NCI-H2081 (cell line): ENCODE measurements at places on chromosomes 5 and 9.

GRCh38 chr5:50853151-50853550 lies 186.7 kb downstream of the PARP8 start:
- no peak for DNase-seq

- DNase-seq: no peak
These were observed 252.0 kb upstream of the IRX4 start for GRCh38 chr5:2134543-2135292.

- DNase-seq: no peak
These were observed 442 bp downstream of the ZNF510 start for GRCh38 chr9:96777426-96777864.

GRCh38 chr5:111735583-111736270 lies 21.3 kb downstream of the NREP start:
- DNase-seq: no peak

DNA sequence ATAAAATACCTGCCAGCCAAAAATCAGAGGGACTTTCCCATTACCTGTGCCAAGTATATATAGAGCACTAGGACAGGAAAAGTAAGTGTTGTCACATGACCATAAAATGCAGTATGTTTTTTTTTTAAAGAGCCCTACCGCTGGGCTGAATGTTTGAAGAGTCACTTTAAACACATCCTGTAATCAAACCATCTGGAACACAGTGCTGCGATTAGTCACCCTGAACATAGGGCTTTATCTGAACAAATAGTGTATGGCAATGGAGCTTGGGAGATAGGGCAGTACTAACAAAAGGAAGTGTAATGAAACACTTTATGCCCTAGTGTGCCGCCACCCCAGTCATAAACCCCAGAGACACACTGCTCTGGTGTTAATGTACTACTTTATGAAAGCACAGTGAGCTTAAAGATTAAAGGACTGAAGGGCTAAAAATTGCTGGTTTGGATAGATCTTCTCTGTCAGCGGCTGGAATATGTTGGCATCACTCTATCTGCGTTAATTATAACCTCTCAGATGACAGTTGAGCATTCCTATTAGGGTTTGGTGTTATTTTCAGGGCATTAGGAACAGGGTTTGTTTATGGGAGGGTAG lies 90.4 kb downstream of the ZNF608 start:
- peak; percentile 93 for DNase-seq

DNA sequence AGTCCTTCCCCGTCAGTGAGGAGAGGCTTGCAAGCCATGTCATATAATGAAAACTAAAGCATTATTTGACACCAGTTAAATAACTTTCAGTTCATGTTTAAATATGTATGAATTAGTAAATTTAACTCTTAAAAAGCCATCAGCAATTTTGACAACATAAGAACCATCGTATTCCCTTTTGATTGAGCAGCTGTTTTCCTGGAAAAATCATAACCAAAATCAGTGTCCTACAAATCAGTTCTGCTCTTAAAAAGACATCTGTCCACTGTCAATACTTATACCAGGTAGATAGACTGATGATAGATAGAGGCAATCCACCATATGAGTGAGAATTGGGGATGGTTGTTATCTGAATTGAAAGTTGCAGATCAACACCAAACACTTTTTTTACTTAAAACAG lies 2.3 kb downstream of the DIRAS2 start:
- DNase-seq: no peak

GRCh38 chr5:133847886-133848285 lies 120.5 kb downstream of the C5orf15 start:
- no peak for DNase-seq

DNA sequence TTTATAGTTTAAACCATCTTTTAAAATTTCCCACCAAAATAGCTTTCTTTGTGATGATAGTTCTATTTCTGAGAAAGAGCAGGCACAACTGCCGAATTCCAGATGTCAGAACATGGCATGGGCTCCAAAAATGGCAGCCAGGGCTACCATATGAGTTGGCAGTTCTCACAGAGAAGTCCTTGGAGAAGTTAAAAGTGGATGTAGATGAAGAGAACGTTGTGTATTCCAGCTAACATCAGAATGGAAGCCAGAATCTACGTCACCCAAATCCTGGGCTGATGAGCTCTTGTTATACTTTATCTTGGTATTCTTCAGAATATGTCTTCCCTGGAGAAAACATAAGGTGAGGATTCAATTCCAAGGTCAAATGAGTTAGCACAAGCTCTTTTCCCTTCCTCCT lies 66.9 kb upstream of the BASP1 start:
- no peak for DNase-seq

GRCh38 chr9:108759835-108760234 lies 96.0 kb downstream of the ACTL7B start:
- DNase-seq: peak; percentile 48

GRCh38 chr9:111407813-111408212 lies 76.4 kb downstream of the ECPAS start:
- no peak for DNase-seq

- DNase-seq: no peak
These were observed 10.9 kb downstream of the C5orf52 start for GRCh38 chr5:157682257-157682656.

DNA sequence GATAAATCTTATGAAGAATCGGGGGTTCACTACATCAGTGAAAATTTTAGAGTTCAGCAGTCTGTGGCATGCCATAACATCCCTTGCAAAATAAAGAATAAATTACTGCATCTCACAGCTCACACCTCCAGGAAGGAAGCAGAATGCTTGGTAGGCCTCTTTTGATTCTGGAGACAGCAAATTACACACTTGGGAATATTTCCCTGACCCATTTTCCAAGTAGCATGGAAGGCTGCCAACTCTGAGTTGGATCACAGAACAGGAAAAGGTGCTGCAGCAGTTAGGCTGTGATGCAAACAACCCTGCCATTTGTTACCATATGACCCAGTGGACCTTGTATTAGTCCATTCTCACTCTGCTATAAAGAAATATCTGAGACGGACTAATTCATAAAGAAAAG lies 293.5 kb downstream of the ASTN2 start:
- DNase-seq: no peak

- DNase-seq: peak; percentile 39
These were observed 483 bp downstream of the G3BP1 start for GRCh38 chr5:151772029-151772845.

DNA sequence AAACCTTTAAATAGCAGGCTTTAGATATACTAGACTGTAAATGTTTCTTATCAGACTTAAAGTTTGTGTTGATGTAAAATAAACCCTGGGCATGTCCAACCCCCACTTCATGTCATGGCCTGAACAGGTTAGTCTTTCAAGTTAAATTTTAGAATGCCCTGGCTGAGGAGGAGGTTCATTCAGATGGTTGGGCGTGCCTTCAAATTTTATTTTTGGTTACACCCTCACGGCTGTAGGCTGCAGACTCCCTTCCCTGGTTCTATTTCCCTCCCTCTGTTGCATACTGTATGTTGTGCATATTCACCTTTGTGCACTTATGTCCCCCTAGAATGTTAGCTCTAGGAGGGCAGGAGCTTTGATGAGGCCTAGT lies 5.3 kb upstream of the BICD2 start:
- no peak for DNase-seq

- DNase-seq: no peak
These were observed 91.8 kb upstream of the DAPK1 start for GRCh38 chr9:87405677-87406542.

GRCh38 chr5:127649018-127649439 lies at the start of gene CTXN3:
Gene CTXN3 (plus strand): TSS chr5:127649082. CDS start chr5:127657522, 8,440 bp downstream.
- DNase-seq: peak; percentile 63

DNA sequence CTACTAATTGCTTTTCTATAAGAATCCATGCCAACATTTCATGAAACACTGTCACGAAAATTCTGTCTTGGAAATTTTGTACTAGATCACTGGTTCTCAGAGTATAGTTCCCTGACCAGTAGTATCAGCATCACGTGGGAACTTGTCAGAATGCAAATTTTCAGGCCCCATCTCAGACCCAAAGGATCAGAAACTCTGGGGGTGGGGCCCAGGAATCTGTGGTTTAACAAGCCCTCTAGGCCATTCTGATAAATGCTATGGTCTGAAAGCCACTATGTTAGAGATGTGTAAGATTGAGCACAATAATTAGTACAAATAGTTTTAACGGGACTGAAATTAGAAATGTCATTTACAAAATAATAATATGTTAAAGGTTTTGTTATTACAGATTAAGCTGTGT lies 615.7 kb upstream of the ARRDC3 start:
- DNase-seq: no peak

DNA sequence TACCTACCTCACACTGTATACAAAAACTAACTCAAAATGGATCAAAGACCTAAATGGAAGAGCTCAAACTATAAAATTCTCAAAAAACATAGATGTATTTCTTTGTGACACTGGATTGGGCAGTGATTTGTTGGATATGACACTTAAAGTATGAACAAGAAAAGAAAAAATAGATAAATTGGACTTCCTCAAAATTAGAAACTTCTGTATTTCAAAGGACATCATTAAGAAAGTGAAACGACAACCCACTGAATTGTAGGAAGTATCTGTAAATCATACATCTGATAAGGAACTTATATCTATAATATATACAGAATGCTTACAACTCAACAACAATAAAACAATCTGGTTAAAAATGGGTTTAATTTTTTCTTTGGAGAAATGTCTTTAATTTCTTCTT lies 96.7 kb downstream of the NRG2 start:
- no peak for DNase-seq

DNA sequence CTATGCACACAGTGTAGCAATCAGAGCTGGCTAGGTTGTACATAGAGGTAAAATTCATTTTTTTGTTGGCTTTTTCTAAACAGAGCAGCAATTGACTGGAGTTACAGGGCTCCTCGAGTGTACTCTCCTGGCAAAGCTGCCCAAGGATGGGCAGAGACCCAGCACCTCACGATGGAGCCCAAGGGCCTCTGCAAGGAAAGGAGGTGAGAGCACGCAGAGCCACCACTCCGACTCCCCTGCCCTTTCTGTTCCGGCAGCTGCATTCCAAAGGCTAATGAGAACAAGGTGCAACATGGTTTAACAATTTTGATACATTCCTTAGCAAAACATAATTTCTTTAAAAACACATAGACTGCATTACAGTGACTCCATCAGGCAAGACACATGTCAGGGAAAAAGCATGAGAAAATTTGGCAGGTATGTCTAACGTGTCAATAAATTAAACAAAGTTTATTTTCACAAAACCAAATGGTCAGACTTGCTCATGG lies 47.5 kb downstream of the SAXO1 start:
- no peak for DNase-seq

GRCh38 chr5:83556190-83556589 lies 84.6 kb downstream of the VCAN start:
- no peak for DNase-seq

- no peak for DNase-seq
These were observed 184.3 kb downstream of the ZDHHC21 start for GRCh38 chr9:14508884-14509283.

DNA sequence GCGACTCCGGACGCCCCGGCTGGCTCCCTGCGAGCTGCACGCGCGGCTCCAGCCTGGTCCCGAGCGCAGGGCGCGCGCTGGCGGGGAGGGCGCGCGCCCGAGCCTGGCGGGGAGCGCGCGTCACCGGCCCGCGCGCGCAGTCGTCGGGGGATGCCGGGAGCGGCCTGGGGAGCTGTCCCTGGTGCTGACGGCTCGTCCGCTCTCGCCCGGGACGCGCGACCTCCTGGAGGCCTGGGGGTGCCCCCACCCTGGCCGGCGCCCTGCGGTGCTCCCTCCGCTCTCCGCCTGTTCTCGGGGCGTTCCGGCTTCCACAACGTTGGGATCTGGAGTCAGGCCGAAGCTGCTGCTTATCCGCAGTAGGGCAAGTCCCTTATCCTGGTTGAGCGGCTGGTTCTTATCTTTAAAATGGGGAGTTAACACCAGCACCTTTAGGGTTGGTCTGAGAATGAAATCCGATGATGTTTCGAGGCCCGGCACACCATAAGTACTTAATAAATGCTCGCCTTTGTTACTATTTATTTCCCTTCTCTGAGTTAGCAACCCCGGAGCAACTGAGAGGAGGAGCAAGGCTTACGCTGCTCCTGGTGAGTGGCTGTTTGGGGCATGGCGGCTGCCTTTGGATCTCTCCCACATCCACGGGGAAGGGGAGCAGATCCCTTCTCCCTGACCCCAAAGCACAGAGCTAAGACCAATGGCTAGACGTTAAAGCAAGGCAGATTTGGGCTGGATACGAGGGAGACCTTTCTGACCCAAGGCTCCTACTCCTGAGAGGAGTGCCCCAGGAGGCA lies at the start of gene FAM163B:
Gene FAM163B, minus strand, starts transcription at position 79 of the 788 bp plus-strand sequence. CDS start 29,166 bp downstream, outside the sequence.
- no peak for DNase-seq

- peak; percentile 99 for DNase-seq
These were observed at the start of gene ICE1 for GRCh38 chr5:5421961-5422818. Gene ICE1 (plus strand): TSS chr5:5422677. CDS start chr5:5422916, 239 bp downstream.

- no peak for DNase-seq
These were observed 9.4 kb upstream of the NDST1 start for GRCh38 chr5:150498501-150498900.

DNA sequence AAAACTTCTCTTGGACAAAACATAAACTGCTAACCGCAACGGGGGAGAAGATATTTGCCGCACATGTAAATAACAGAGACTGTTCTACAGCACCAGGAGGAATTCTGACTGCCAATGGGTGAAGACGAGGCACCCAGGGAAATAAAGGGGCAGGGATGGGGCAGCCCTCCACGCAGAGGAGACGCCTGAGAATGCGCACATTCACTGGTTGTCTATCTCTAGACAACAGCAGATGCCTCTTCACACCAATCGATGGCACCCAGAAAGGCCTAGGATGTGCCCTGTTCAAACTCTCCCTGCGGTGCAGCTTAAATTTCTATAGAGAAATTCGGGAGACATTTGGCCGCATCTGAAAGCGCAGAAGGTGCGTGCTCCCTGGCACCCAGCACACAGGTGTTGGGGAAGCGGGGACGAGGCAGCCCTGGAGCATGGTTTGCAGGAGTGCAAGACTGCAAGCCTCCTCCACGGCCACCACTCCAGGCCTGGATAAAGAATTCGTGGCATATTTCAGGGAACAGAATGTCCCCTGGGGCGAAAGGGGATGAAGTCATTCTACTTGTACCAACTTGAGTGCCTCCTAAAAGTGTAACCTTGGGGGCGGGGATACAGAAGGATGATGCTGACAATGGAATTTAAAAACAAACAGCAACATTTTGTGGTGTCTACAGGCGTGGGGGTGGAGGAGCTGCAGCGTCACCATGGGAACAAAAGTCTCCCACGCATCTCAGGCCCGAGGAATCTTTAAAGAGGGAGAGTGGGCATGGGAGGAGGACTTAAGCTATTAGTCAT lies 6.3 kb upstream of the IRX2 start:
- DNase-seq: no peak
